Germinal center (tissue), 1 donor: ENCODE measurements at places on chromosomes 12 and 14.

GRCh38 chr12:78018939-78019338, 188.2 kb downstream of the NAV3 start:
- no peak for DNase-seq

DNA sequence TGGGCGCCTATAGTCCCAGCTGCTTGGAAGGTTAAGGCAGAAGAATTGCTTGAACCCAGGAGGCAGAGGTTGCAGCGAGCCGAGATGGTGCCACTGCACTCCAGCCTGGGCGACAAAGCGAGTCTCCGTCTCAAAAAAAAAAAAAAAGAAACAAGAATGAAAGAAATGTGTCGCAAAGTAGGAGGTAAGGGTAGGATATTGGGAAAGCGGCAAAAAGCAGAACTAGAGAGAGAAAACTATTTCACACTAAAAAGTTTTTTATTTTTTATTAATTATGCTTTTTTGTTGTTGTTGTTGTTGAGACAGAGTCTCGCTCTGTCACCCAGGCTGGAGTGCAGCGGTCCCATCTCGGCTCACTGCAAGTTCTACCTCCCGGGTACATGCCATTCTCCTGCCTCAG, 17.7 kb downstream of the SBNO1 start:
- no peak for DNase-seq

GRCh38 chr14:101372894-101373620, 188.2 kb upstream of the DIO3 start:
- DNase-seq = no peak

DNA sequence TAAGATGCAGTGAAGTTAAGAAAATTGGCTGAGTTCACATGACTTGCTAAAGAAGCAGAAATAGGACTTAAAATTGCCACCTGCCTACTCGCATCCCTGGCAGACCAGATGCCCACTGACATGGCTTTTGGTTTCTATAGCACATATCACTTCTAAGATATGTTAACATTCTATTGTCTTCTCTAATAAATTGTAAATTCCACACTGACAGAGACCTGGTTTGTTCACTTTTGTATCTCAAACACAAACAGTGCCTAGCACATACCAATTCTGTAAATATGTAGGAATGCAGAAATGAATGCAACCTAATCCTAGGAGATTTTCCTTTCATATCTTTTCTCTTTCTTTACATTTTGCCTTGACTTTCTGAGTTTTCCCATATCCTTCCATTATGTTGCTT, 1047.6 kb downstream of the AACS start:
- no peak for DNase-seq

DNA sequence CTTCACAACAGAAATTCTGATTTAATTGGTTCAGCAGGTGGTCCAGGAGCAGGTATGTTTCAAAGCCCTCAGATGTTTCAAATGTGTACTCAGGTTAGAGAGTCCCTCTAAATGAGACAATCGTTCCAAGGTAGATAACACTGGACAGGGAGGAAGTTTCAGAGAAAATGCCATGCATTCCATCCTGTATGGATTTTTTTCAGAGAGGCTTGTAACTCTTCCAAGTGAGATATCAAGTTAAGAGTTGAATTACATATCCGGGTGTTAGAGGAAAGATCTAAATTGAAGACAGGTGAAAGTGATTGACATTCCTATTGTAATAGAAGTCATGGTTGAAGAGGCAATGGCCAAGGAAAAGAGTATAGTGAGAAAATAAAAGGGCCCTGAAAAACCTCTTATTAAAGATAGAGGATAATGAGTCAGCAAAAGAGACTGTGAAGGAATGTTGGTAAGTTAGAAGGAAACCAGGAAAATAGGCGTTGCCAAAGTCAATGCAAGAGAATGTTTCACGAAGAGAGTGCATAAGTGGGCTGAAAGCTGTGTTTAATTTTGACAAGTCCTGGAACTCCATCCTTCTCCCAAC, 105.8 kb downstream of the BMP4 start:
- no peak for DNase-seq

- no peak for DNase-seq
Observed at GRCh38 chr14:24311837-24312615, 724 bp downstream of the LTB4R start.

DNA sequence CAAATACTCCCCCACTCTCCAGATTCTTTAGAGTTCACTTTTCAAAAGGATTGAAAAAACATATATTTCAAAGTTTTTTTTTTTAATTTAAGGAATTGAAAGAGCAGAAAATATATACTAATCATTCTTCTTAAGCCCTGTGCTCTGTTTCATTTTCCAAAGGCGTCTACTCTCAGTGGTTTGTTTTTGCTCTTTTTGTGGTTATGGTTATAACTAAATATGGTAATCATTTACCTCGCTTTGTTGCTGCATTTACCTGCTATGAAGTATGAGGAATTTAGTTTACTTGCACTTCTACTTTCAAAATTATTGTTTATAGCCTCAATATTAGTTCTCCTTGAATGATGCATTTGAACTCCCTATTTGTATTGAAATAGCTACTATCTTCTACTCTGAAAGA, 55.9 kb upstream of the LRRK2 start:
- peak; percentile 12 for DNase-seq

DNA sequence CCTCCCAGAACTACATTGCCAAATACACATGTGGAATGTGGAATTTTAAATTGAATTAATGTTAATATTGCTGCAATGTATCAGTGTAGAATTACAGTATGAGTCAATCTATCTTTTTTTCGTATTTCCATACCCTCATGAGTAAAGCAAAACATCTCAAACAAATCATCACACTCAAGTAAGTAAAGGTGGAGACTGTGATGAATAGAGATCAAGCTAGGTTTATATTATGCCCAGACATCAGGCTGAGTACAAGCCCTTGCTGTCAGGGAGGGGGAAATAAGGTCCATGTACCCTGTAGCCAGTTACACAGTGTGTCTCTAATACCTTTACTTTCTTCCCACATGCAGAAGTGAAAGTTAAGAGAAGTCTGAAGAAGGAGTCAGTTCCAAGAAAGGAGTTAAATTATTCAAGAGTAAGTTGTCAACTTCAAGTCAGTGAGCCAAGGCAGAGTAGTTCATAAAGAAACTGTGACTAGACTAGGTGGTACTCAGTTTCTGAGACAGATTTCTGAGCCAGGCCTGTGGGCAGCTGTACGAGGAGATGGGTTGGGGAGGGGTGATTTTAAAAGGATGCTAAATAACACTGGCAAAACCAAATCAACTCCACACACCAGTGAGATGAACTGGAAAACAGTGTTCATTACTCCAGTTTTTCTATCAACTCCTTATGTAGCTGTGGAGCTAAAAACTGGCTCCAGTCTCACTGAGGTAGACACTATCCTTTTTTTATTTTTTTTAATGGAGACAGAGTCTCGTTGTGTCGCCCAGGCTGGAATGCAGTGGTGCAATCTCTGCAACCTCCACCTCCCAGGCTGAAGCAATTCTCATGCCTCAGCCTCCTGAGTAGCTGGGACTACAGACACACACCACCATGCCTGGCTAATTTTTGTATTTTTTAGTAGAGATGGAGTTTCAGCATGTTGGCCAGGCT, 23.8 kb upstream of the STK38L start:
- DNase-seq = peak; percentile 53

GRCh38 chr12:31518680-31519227, 72.2 kb downstream of the DENND5B start:
- no peak for DNase-seq

GRCh38 chr14:102227184-102227964, 77.6 kb downstream of the MOK start:
- no peak for DNase-seq

DNA sequence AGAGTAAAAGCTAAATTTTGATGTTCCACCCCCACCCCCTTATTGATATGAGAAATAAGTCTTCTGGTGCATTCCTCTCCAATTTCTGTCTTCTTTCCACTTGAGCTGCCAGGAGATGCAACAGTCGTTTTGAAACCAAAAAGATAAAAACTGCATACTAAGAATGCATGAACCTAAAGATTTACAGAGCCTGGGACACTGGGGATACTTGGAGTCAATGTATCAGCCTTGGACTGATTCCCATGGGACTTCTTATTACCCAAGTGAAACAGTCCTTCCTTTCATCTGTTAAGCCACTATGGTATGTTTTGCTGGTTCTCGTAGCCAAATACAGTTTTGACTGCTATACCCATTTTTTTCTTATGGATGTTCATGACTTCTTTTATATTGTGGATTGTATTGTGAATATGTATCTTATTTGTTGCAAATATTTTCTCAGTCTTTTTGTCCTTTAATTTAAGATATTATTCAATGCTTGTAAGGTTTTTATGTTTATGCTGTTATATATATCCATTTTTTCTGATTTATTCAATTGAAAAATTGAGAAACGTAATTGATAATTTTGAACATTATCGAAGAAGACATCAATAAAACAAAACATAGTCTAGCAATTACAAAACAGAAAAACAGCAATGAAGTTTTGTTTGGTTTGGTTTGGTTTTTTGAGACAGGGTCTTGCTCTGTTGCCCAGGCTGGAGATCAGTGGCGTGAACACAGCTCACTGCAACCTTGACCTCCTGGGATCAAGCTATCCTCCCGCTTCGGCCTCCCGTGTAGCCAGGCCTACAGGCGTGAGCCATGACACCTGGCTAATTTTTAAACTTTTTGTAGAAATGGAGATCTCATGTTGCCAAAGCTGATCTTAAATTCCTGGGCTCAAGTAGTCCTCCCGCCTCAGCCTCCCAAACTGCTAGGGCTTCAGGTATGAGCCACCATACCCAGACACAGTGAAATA, 85.4 kb upstream of the ETV6 start:
- no peak for DNase-seq
